LNCaP clone FGC (cell line): ENCODE measurements at places on chromosomes 16 and 17.
A peak's percentile ranks its signal among the peaks of the same experiment; 100 is the strongest.

- DNase-seq: no peak
Observed at GRCh38 chr17:77248216-77249114, 107.7 kb downstream of the SEC14L1 start.

DNA sequence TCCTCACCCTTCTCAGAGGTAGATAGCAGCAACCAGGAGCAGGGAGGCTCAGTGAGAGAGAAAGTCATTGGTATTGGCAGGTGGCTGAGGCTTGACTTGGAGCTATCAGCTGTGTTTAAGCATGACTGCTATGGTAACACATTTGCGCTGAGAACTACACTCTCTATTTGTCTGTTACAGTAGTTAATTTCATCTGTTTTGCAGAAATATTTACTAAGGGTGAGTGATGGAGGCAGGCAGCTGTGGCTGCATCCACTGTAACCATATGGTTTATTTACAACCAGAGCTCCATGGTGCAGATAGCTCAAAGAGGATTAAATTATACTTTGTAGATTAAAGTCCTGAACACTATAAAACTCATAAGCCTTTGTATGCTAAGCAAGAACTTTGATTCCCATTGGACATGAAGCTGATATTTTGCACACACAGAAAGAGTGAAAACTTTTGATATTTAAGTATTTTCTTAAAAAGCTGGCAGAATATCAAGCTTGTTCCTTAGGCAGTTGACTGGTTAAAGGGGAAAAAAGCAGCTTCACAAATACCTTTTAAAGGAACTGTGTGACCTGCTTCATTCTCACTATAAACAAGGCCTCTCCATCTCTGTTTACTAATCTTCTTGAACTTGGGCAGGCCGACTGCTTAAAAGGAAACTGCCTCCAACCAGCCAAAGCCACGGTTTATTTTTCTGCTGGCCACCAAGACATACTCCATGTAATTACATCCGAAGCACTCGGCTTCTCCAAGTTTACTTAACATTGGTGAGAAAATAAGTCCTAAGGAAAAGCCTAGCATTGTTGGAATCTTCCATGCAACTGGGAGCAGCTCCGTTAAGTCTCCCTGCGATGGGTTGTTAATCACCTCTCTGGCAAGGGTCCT, 299.8 kb upstream of the ZFHX3 start:
- no peak for DNase-seq

DNA sequence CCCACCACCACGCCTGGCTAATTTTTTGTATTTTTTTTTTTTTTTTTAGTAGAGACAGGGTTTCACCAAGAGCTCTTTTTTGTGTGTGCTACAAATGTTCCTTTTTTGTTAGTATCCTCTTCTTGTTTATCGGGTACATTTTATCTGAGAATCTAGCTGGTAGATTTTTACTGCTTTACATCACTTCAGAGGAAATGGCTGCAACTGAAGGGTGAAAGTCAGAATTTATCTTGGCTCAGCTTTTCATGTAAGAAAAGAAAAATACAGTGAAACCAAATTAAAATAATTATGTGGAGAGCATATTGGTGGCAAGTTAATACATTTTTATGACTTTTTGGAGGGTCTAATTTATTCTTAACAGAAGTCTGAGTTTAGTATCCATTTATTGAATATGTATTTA, 26.0 kb downstream of the CBFB start:
- DNase-seq: no peak

- DNase-seq: no peak
Observed at GRCh38 chr17:38469875-38470274, 41.6 kb downstream of the ARHGAP23 start.

GRCh38 chr16:82358606-82359221, 188.7 kb upstream of the MPHOSPH6 start:
- peak; percentile 78 for DNase-seq

DNA sequence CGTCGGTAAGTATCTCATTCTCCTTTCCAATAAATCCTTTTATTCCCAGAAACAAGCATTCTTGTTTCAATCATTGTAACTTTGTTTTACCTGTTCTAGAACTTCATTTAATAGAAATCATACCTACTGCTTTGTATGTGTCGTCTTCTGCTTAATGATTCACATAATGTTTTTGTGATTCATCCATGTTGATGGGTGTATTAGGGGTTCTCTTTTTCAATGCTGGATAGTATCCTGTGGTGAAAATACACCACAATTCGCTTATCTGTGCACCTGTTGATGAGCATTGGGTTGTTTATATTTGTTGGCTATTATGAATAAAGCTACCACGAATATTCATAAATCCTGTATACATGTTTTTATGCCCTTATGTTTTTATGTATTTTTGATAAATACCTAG, 703.2 kb downstream of the MAF start:
- DNase-seq: no peak

DNA sequence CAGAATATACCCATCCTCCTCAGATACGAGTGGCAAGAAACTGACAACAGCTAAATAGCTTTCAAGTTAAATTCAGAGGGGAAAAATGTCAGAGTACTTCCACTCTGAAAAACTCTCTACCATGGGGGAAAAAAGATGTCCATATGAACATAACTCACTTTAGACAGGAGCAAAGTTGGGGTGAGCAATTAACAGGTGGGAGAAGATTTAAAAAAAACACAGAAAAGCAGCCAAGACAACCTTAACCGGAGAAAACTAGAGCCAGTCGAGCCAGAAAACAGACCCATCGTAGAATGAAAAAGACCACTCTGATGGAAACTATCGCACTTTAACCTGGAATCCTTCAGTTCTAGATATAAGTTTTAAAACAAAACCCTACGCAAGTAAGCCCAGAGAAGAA, 833 bp downstream of the TERF2 start:
- no peak for DNase-seq
